ENCODE measurements at places on chromosomes 1 and 21.

DNA sequence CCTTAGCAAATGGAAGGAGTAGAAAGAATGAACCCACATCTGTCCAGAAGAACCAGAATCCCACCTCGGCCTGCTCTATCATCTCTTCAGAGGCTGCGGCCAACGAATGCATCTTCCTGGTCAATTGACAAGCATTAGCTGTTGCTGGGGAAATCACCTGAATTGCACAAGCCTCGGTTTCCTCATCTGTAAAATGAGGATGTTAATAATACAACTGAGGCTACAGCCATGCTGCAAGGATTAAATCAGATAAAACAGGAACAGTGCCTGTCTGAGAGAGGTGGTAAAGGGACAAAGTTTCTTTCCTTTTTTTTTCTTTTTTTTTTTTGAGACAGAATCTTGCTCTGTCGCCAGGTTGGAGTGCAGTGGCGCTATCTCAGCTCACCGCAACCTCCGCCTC, 99.8 kb downstream of the KIF14 start:
- no peak for DNase-seq

- no peak for DNase-seq
Observed at GRCh38 chr1:48215222-48215621, 7.3 kb upstream of the SLC5A9 start.

DNA sequence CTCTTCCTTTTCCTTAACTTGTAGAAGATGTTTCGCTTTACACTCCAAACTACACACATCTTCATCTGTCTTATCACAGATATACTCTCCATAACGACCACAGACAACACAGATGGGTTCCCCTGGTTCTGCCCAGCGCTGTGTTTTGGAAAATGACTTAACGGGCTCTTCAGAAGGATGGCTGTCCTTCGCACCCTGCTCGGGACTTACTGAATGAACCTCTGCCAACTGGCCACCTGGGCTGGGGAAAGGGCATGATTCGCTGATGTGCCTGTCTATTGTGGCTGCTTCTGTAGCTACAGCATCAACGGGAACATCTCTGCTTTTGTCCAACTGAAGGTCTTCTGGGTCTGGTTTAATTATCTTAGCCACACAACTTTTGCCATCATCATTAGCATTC, 3.4 kb downstream of the DDX59 start:
- DNase-seq: no peak

DNA sequence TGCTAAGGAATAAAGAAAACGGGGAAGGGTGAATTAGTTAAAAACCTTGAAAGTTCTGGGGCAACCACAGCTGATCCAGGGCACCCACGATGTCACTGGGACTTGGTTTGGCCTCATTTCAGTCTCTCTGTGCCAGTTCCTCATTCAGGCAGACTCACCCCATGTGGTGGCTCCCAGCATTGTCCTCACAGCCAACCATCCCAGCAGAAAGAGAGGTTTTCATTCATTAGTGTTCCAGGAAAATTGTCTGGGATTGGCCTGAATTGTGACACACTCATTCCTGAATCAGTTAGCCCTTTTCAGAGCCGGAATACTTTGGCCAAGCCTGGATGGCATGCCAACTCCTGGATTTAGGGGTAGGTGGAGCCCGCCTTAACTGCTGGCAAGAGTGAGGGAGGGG, 367.7 kb downstream of the PRDM2 start:
- no peak for DNase-seq

GRCh38 chr1:8701794-8702471, 115.5 kb downstream of the RERE start:
- no peak for DNase-seq

DNA sequence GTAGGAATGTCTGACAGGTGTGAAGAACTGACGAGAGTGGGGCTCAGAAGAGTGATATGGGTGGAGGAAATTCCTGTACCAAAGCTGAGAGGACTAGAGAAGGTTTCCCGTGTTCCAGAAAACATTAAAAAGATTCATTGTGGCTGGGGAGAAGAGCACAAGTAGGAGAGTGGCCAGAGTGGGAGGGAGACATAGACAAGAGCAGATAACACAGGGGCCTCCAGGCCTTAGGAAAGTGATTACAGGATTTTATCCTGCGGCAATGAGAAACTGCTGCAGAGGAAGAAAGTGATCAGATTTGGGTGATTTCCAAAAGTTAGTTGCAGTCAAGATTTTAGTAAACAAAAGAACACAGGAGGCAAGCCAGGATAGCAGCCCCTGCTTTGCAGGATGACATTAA, 7.9 kb downstream of the C8B start:
- DNase-seq: no peak

DNA sequence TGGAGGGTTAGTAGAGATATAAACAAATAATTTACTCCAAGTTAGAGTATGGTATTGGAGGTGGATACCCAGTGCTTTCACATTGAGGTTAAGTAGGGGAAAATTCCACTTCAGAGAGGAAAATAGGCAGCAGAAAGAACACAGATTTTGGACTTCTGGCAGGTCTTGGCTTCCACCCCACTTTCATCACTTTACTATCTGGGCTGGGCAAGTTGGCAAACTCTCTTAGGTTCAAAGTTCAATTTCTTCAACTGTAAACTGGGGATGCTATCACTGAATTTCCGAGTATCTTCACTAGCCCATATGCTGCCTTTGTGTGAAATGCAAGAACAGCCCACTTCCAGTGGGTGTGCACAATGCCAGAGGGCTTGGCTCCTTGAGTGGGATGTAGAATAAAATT, 214.9 kb downstream of the GABPA start:
- no peak for DNase-seq

- no peak for DNase-seq
Observed at GRCh38 chr1:43994794-43995790, 3.7 kb downstream of the CCDC24 start.

GRCh38 chr1:94071391-94071790, 49.6 kb downstream of the ABCA4 start:
- no peak for DNase-seq

All from activated CD4-positive, alpha-beta T cell treated with anti-CD3 and anti-CD28 coated beads, Interleukin-2, amount 50 U/mL, for 1 hour (primary cell).